Posterior cingulate gyrus (tissue), 11 donors: ENCODE measurements at places on chromosomes 3 and 15.

- DNase-seq: no peak
Observed at GRCh38 chr15:90099868-90100831, 2.1 kb downstream of the IDH2 start.

DNA sequence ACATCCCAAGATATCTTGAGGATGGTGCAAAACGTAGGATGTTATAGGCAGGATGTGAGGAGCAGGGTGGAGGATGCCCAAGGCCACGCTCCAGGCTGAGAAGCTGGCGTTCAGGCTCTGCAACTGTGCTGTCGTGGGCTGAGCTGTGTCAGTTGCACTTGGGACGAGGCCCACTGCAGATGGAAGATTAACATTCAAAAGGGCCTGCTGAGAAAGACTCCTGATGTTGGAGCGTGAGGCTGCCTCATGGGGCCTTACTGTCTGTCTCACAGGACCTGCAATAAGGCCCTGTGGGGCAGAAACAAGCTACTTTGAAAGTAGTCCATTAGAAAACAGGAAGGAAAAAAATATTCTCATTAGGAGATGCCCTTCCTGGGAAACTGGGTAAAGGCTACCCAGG is 60.6 kb upstream of the SEC61A1 start:
- no peak for DNase-seq

- no peak for DNase-seq
Observed at GRCh38 chr15:75720787-75721479, 8.3 kb upstream of the CSPG4 start.

- DNase-seq: no peak
Observed at GRCh38 chr15:69082554-69082953, 68.1 kb downstream of the NOX5 start.

GRCh38 chr3:178078953-178079352 is 457.3 kb upstream of the KCNMB2 start:
- DNase-seq: no peak

DNA sequence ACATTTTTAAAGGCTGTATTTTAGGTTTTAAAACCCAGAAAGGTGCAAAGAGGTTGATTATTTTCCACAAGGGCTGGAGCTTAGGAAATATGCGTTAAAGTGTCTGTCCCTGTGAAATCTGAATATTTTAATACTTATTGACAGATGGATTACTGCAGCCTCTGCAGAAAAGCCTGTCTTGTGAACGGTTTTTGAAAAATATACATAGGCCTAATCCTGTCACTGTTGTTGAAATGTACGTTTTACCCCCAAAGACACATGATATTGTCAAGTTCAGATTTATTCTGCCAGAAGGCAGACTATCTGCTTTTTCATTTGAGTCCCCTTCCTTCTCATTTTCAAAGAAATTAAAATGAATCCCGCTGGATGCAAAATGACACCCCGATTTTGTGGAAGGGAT is 2.2 kb upstream of the BCL6 start:
- no peak for DNase-seq

DNA sequence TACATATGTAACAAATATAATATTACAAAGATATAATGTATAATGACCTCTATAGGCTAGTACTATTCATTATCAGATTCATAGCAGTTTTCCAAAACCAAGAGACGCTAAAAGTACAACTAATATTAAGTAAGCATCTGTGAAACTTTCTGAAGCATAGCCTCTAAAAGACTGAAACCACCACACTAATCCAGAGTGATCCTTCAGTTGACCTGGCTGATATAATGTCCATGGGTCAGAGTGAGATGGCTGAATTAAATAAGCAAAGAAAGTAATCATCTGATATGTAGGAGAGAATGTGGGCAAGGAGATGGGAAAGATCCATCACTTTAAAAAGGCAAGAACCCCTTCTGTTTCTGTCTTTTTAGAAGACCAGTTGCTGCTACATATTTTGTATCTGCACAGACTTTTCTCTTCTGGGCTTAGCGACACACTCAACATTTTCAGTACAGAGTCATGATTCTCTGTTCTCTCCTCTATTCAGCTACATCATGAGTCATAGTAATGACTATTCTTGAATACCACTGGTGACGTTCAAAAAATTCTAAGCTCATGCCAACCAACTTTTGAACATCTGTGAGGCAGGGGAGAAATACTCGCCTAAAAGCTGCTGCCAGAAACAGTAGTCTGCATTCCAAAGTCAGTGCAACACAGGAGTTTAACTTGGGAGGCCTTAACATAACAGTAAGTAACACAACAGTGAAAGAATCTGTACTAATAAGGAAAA is 149.6 kb downstream of the MAGI1 start:
- no peak for DNase-seq

GRCh38 chr3:69251078-69251805 is 128.8 kb upstream of the LMOD3 start:
- DNase-seq: no peak

DNA sequence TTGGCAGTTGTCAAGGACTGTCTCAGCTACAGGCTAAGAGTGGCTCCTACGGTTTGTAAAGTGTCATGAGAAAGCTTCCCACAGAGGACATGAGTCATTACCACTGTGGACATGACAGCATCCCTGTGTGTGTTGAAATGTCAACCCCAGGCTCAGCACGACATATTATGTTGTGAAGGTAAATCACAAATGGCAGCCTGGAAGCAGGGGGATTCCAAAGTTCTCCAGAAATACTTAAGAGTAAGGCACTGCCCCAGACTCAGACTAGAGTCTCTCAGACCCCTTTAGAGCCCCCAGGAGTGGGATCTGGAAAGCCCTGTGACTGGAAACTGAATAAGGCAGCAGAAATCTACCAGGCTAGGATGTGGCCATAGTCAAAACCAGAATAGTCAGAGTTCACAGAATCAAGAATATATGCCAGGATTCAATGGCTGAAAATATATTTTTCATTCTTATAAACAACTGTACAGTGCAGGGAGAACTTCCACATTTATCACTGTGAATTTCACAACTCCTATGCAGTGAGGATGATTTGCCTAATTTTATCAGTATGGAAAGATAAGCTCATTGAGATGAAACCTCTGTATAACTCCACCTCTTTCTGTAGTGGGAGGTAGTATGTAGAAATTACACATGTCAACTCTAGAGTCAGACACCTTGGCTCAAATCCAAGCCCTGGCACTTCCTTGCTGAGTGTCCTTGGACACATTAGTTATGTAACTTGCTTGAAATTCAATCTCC is 237.1 kb upstream of the CFAP20DC start:
- DNase-seq: no peak

DNA sequence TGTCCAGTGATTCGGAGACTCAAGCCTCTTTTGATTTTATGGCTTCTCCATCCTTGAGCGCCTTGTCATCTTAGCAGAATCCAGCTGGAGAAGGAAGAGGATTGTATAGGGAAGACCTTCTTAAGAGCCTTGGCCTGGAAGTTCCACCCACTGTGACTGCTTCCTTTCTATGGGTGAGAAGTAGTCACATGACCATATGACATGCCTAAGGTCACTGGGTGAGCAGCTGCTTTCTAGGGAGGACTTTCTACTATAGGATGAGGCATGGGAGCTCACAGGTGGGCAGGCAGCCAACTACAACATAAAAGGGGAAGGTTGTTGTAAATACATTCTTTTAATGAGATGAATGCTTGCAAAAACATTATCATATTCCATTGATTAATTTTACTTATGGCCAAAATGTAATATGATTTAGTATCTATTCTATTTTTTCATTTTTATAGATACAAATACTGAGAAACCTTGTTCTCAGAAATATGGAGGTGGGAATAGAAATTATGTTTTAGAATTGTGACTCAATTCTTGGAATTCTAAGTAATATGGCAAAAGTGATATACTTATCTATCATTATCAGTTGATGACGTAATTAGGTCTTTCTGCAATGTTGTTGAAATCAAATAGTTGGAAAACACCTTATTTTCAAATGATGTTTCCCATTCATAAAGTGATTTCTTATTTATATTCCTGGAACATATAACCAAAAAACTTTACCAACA is 53.6 kb upstream of the MINAR1 start:
- DNase-seq: no peak

DNA sequence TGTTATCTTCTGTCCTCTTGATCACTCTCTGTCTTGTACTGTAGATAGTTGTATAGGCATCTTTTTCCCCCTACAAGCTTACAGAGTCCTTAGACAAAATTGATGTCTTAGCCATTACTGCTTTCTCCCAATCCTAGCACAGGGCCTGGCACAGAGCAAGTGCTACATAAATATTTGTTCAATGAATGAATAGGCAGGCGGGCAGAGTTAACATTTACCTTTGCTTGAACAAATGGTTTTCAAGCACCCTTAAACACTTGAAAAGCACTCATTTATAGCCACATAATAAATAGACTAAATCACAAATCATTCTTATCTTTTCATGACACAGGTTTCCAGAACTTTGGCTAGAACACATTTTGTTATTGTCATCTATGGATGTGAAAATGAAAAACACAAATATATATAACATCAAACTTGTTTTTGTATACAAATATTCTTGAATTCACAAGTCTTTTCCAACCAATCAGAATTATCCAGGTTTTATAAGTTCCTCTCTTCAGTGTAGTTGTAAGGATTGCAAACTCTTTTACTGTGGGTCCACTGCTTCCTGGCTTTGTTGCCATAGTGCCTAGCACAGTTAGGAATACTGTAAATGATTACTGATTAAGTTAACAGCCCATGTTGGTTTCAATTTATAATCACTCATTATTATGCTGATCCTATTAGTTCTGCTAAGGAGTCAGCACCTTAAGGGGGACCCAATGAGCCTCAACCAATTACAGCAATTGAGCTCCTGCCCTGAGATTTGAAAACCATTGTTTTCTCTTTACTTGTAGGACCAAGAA is 61.9 kb downstream of the ISL2 start:
- no peak for DNase-seq

DNA sequence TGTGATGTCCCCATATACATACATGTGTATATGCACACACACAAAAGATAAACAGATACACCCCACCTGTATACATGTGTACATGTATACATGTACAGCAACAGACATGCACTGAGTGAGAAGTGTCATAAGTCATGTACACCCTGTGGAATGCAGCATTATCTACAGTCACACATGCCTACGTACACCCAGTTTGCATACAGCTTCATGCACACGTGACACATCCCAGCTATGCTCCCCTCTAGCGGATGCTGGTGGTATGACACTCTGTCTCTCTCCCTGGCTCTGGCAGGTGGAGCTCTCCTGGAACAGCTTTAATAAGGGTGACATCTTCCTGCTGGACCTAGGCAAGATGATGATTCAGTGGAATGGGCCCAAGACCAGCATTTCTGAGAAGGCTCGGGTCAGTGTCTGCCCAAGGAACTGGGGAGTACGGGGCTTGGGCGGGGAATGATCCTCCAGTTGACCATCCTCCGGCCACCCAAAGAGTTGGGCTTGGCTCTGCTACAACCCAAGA is 6.3 kb downstream of the VILL start:
- peak; percentile 62 for DNase-seq

GRCh38 chr15:44471885-44472455 is 44.5 kb downstream of the CTDSPL2 start:
- DNase-seq: no peak

GRCh38 chr15:48861813-48862431 is 16.0 kb upstream of the EID1 start:
- no peak for DNase-seq

DNA sequence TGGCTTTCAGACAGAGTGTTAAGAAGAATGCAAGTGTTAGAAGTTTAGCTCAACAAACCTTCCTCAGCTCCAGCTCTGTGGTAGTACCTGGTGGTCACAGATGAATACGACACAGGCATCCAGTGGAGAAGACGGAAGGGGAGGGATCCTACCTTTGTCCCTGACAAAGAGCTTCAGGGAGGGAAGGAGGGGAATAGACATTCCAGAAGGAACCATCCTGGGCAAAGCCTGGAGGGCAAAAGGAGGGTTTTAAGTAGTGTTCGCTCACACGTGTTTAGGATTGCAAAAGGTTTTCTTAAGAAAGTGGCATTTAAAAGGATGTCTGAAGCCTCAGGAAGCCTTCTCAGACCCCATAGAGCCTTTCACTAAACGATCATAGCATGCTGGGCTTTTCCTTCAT is 2.8 kb downstream of the CHCHD4 start:
- no peak for DNase-seq

GRCh38 chr3:43998370-43998835 is 243.3 kb upstream of the TOPAZ1 start:
- no peak for DNase-seq

DNA sequence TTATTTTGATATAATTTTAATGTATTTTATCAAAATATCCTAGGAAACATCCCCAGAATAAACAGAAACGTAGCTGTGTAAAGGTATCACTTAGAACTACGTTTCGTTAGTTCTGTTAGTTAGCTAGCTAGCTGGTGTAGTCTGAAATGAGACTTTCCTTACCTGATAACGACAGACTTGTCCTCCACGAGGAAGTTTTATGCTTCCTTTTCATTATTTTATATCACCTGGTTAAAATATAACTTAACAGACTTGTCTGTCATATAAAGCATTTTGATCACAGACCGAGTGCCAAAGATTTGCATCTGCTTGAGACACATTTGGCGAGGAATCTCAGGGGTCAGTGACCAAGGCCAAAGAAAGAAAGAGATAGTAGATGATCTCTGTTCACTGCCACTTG is 829.5 kb downstream of the VGLL3 start:
- DNase-seq: no peak

DNA sequence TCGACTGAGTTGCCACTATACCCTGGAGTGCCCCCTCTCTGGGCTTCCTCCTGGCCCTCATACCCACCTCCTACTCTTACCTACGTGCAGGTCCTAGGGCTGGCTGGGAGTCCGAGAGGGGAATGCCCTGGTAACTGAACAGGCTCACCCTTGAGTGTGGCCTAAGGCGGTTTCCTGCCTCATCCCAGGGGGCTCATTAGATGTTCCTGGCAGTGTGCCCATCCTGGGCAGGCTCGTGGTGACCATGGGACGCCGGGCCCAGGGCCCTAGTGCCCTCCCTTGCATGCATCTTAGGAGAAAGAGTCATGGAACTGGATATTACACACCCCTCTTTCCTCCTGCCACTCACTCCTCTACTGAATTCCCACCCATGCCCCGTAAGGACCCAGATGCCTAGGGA is 2.8 kb downstream of the SEMA4B start:
- DNase-seq: no peak

- DNase-seq: no peak
Observed at GRCh38 chr15:74445816-74446763, 12.3 kb upstream of the SEMA7A start.

- no peak for DNase-seq
Observed at GRCh38 chr3:142628801-142629200, 32.6 kb downstream of the PLS1 start.

DNA sequence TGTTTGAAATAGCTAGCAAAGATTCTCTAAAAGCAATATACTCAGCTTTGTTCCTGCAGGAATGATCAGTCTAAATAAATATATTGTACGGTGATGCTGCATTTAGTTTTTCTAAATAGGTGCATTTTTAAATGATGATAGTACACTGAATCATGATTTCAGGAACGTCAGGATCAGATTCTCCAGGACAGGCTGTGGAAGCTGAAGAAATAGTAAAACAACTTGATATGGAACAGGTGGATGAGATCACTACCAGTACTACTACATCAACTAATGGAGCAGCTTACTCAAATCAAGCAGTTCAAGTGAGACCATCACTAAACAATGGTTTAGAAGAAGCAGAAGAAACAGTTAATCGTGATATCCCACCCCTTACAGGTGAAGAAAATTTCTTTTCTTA is 46.3 kb upstream of the EIF3J start:
- DNase-seq: no peak
